ENCODE measurements at places on chromosomes 6 and 20.

DNA sequence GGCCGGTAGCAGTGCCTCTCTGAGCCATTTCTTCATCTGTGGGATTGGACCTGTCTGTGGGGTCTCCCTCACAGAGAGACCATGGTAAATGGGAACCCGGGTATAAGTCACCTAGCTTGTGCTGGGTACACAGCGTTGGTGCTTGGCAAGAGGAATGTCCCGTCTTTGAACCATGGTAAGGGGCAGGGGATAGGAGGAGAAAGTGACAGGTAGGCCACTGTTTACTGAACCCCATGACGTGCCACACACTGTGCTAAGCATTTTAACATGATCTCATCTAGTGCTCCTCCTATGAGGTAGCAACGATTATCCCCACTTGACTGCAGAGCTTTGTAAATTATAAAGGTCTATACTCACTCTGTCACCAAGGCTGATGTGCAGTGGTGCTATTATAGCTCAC is 600 bp upstream of the TNNC2 start:
- no peak for DNase-seq

- peak; percentile 75 for DNase-seq
Observed at GRCh38 chr6:129730477-129731165, 20.6 kb upstream of the ARHGAP18 start.

DNA sequence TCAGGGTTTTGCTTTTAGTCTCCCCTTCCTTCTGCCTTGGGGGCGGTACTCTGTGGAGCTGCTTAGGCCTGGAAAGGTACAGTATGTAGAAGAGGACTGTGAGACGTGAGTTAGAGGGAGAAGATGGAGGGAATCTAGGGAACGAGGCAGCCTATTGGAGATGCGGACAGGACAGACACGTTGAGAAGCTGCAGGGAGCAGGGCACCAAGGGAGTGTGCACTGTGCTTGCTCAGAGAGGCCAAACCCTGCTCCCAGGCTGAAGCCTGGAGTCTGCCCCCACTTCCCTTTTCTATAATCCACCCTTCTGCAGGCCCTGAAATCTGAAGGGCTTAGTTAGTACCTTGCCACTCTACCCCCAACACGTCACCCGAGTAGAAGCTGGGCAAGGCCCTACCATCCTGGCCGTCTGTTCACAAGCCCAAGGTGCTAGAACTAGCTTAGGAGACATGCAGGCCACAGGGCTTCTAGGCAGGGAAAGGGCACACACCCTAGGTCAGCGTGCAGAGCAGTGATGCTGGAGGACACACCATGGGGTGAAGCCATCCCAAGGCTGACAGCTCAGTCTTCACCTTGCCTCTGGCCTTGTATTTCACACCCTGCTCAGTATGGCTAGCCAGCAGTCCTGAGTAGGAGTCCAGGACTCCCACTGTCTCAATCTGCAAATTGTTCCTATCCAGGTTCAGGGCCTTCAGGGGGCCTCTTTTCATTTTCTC is 6.9 kb downstream of the TP53INP2 start:
- DNase-seq = peak; percentile 28

DNA sequence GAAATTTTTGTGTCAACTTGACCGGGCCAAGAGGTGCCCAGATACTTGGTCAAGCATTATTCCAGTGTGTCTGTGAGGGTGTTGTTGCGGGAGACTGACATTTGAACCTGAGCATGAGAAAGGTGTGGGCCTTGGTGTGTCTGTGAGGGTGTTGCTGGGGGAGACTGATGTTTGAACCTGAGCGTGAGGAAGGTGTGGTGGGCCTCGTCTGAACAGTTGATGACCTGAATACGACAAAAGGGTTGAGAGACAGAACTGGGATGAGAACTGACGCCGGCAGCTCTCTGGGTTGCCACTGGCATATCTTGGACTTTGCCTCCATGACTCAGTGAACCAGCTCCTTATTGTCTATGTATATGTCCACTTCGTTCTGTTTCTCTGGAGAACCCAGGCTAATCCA is 240.5 kb downstream of the ERMARD start:
- no peak for DNase-seq

DNA sequence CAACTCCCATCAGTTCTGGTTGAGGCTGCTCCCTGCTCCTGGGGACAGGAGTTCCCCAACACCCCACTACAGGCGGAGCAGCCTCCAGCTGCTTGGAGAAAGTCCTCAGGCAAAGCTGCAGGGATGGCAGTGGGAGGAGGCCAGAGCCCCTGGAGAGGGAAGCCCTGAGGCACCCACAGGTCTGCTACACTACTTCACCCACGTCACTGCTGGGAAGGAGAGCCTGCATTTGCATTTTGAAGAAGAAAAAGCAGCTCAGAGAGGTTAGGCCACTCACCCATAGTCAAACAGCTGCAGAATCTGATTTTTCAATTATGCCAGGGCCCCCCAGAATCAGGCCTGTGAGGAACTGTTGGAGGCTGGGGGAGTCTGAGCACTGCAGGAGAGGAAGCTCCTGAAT is 17.2 kb downstream of the BFSP1 start:
- no peak for DNase-seq

- DNase-seq = no peak
Observed at GRCh38 chr6:146582857-146583256, 15.9 kb upstream of the ADGB start.

- no peak for DNase-seq
Observed at GRCh38 chr6:157225575-157225995, 97.7 kb downstream of the TMEM242 start.

DNA sequence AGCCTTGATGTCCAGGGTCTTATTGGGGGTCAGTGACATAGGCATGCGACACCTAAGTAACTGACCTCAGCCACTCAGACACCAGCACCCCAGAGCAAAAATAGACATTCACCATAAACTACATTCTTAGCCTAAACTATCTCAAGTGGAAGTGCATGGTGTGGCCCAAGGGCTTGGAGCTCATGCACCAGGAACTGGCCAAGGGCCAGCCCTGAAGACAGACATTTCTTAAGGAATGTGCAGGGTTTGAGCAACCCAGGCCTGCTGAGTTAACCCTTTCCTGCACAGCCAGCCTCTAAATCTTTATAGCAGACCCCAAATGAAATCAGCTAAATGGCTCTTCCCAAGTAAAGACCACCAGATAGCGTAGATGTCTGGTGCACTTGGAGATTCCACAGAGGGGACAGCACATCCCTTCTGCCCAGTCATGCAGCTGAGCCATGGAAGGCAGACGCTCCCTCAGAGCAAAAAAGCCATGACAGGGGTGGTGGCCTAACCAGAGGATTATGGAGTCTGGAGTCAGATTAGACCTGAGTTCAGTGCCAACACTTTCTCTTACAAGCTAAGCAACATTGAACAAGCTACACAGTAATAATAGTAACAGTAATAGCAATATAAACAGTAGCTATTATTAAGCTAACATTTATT is 222.6 kb downstream of the ZMYND8 start:
- no peak for DNase-seq

GRCh38 chr6:107019047-107019446 is 9.0 kb upstream of the MTRES1 start:
- no peak for DNase-seq

- no peak for DNase-seq
Observed at GRCh38 chr6:8889514-8889913, 454.2 kb upstream of the SLC35B3 start.
